ENCODE measurements at places on chromosomes 4 and X.

DNA sequence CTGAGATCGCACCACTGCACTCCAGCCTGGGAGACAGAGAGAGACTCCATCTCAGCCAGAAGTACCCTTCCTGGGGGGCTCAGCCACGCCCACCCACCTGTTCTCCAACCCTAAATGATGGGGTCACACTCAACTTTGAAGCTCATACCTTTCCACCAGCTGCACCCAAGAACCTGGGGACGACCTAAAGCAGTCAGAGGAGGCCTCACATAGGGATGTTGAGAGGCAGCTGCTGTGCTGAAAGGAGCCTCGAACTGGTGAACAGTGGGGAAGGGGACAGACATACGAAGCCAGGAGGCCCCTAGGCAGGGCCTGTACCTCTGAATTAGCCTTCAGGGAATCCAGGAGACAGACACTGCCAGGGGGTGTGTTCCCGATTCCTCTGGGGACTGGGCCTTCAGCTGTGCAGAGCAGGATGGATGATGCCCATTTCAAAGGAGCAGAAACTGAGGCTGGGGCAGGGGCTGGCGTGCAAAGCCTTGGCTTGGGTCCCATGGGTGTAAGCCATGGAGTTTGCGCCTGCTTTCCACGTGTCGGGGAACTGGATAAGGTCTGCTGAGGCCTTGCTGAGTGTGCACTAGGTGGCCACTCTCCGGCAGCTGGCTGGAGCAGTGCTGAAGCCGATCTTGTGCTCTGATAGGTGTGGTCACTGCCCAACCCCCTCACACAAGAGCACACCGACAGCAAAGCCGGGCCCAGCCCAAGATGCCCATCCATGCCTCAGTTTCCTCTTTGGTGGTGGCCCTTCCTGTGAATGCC lies 130.8 kb downstream of the CPZ start:
- no peaks in the 10 kb centered on the region for H3K4me1 ChIP-seq
- no peaks in the 10 kb centered on the region for H3K27me3 ChIP-seq
- peak overlapping the region; percentile 52 for H3K4me3 ChIP-seq
- no peak overlapping the region for H3K27ac ChIP-seq
- no peak for DNase-seq

DNA sequence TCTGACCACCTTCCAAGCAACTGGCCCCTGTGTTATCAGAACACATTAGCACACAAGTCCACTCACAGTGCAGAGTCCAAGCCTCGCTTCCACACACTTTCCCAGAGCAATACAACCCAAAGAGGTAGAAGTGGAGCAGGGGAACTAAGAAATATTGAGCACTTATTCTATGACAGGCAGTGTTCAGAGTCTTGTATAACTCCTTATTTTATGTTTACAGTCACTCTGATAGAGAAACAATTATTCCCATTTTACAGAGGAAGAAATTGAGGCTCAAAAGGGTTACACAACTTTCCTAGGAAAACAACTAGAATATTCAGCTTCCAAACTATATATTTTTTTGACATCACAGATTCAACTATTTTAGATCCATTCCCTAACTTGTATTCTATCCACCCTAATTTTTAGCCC lies 18.3 kb upstream of the TMEM154 start:
- DNase-seq, result no peak
- no peak overlapping the region for H3K4me3 ChIP-seq
- H3K27me3 ChIP-seq, result no peaks in the 10 kb centered on the region
- peaks cover 4% of the 10 kb centered on the region for H3K4me1 ChIP-seq
- H3K27ac ChIP-seq, result no peak overlapping the region

GRCh38 chrX:117910216-117910615 lies 206.4 kb downstream of the KLHL13 start:
- DNase-seq, result no peak
- H3K4me3 ChIP-seq, result no peak overlapping the region
- no peaks in the 10 kb centered on the region for H3K27me3 ChIP-seq
- no peak overlapping the region for H3K27ac ChIP-seq
- no peaks in the 10 kb centered on the region for H3K4me1 ChIP-seq
- H3K36me3 ChIP-seq, result no peaks in the 10 kb centered on the region

DNA sequence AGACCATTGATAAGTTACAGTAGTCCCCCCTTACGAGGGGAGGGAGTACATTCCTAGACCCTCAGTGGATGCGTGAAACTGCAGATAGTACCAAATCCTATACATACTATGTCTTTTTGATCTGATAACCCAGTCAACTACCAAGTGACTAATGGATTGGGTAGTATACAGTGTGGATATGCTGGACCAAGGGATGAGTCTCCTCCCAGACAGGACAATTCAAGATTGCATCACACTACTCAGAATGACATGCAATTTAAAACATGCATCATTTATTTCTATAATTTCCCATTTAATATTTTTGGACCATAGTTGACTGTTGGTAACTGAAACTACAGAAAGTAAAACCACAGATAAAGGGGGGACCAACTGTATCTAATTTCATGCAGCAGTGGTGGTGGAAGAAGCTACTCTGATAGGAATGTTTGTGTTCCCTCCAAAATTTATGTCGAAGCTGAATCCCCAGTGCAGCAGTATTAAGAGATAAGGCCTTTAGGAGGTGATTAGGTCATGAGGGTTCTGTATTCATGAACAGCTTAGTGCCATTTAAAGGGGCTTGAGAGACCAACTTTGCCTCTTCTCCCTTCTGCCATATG lies 11.9 kb downstream of the HADH start:
- no peaks in the 10 kb centered on the region for H3K27me3 ChIP-seq
- H3K27ac ChIP-seq, result no peak overlapping the region
- DNase-seq, result peak; percentile 12

GRCh38 chr4:87053176-87053658 lies 118.4 kb downstream of the AFF1 start:
- no peak overlapping the region for H3K4me3 ChIP-seq
- no peak for DNase-seq
- peaks cover 9% of the 10 kb centered on the region for H3K4me1 ChIP-seq

GRCh38 chr4:185068837-185069236 lies 50.5 kb downstream of the HELT start:
- no peak overlapping the region for H3K27ac ChIP-seq
- no peaks in the 10 kb centered on the region for H3K36me3 ChIP-seq
- no peaks in the 10 kb centered on the region for H3K27me3 ChIP-seq
- no peaks in the 10 kb centered on the region for H3K4me1 ChIP-seq

DNA sequence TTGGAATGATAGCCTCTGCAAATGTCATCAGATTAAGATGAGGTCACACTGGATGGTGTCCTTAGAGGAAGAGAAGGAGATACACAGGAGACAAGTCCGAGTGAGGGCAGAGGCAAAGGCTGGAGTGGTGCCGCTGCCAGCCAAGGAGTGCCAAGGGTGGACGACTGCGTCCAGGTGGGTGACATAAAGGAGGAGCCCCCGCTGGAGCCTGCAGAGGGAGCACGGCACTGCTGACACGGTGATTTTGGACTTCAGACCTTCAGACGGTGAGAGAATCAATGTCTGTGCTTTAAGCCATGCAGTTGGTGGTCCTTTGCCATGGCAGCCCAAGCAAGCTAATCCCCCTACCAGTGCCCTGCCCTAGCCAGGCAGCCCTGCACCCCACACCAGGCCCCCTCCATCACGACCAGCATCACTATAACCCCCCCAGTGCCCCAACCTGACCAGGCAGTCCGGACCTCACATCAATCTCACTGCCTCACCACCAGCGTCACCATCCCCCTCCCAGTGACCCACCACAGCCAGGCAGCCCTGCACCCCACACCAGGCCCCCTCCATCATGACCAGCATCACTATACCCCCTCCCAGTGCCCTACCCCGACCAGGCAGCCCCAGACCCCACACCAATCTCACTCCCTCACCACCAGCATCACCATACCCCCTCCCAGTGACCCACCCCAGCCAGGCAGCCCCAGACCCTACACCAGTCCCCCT lies 130.0 kb downstream of the HMX1 start:
- no peak overlapping the region for H3K27ac ChIP-seq
- no peak overlapping the region for H3K4me3 ChIP-seq
- no peak for DNase-seq
- no peaks in the 10 kb centered on the region for H3K36me3 ChIP-seq
- H3K27me3 ChIP-seq, result no peaks in the 10 kb centered on the region

DNA sequence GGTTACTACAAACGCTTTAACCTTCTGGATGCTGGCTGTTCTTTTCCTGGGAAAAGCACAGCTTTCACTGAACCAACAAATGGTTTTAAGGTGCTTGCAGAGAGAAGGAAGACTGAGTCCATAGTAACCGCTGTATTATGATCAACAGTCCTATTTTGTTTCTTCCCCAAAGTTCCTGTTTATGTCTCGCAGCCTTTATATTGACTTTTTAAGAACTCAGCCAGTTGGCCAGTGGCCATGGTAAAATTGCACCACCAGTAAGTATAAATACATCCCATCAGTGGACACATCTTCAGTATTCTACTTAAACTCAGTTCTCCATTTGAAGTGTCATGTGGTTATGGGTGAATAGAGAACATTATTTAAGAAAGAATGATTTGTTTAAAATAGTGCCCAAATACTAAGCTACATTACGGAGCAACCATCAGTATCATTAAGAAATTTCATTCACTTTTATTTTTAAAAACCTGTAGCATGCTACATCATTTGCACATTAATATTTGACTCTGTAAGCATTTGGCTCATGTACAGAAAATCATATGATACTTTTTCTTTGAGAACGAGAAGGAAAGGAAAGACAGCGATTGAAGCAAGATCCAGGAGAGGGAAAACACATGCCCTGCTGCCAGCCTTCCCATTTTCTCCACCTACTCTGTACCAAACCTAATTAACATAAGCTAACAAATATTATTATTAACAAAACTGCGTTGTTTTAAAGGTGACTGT lies 287.0 kb downstream of the ARHGAP24 start:
- no peaks in the 10 kb centered on the region for H3K36me3 ChIP-seq
- H3K27ac ChIP-seq, result no peak overlapping the region
- no peak overlapping the region for H3K4me3 ChIP-seq

DNA sequence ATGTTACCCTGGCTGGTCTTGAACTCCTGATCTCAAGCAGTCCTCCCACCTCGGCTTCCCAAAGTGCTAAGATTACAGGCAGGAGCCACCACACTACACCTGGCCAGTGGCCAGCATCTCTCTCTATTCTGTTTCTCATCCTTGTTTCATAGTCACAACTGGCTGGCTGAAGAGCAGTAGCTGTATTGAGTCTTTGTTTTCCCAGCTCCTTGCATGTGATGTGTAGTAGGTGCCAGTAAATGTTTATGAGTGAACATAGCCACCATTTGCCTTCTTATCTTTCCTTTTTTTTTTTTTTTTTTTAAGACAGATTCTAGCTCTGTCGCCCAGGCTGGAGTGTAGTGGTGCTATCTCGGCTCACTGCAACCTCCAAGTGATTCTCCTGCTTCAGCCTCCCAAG lies 23.6 kb downstream of the NUDT9 start:
- H3K27ac ChIP-seq, result no peak overlapping the region
- no peak overlapping the region for H3K4me3 ChIP-seq
- no peaks in the 10 kb centered on the region for H3K4me1 ChIP-seq

GRCh38 chrX:9644335-9644734 lies 121.3 kb downstream of the GPR143 start:
- H3K36me3 ChIP-seq, result no peaks in the 10 kb centered on the region
- H3K27me3 ChIP-seq, result no peaks in the 10 kb centered on the region
- H3K4me3 ChIP-seq, result no peak overlapping the region
- no peak for DNase-seq
- H3K4me1 ChIP-seq, result no peaks in the 10 kb centered on the region

Data from trophoblast cell (in vitro differentiated cells and primary cell).